ENCODE measurements at places on chromosomes 2 and 18. TPM values are rescaled to one million over a fixed set of nuclear protein-coding genes. Genes with fewer than 3 reads are reported as not detected.

DNA sequence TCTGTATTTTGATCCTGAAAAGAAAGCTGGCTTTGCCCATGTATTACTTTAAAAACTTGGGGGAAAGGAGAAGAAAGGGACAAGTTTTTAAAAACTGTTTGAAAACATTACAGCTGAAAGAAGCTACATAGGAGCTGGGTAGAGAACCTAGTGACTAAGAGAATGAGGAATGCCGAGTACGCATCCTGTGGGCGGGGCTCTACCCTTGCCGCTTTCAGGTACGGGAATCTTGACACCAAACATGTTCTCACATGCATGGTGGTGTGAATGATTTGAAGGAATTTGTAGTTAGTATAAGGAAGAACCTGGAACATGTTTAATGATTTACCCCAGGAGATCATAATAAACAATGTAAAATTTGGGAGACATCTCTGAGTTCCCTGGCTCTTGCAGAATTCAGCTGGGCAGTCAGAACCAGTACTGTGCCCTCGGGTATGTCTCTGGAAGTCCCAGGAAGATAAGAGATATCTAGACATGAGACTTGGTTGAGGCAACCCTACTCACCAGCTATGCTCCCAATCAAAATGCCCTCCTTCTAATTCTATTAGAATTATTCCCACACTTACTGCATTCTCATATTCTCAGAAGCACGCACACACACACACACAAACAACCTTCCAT, 16.5 kb upstream of the TGFA start:
- no peak for ATAC-seq

GRCh38 chr2:45891719-45892424, 240.4 kb downstream of the PRKCE start:
- ATAC-seq = no peak

Gene POMC
- total RNA-seq = not detected

DNA sequence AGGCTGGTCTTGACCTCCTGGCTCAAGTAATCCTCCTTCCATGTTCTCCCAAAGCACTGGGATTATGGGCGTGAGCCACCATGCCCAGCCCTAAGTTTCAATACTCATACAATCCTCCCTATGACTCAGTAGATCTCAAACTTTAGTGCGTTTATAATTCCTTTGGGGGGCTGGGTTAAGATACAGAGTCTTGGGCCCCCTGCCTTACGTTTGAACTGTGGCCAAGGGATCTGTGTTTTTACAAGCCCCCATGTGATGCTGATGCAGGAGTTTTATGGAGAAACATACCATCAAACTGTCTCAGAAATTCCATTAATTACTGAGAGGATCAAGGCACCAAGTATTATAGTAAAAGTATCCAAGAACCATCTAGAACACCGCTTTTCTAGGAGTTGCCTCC, 38.2 kb upstream of the FAM136A start:
- ATAC-seq = no peak

DNA sequence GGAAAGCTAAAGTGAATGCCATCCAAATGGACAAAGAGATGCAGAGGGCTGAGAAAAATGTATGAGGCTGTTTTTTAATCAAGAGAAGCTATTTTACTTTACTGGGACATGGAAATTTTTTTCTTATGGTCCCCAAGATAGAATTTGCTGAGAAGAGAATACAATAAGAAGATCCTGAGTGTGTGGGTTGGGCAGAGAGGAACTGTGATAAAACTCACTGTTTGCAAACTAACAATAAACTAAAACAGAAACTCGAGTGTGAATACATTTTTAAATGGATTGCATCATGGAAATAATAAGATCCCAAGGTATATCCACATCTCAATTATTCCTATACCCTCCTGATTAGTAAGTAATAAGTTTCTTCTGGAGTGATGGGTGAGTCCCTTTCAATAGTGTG, 4.4 kb downstream of the NEB start:
- no peak for ATAC-seq

GRCh38 chr2:179335732-179336131, 71.1 kb upstream of the SESTD1 start:
- no peak for ATAC-seq

Gene KIF5C
- total RNA-seq = 0.96 TPM

Gene SAG
- not detected for total RNA-seq

- no peak for ATAC-seq
These were observed 116.0 kb downstream of the MAP3K20 start for GRCh38 chr2:173191601-173192000.

DNA sequence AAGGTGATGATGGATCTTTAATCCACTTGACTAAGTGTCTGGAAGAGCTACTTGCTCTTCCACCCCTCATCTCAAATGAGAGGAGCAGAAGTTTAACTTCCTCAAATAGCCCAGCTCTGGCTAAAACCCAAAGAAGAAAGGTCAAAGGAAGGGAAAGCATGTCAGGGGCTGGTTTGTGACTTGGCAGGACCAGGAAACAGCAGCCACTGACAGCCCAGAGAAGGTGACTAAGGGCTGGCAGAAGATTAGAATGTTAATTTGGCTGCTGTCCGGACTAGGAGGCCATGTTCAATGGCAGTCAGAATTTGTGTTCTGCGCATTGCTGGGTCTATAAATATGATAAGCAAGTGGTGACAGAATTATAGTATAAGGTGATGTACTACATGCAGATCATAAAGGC, 386.2 kb downstream of the SETBP1 start:
- no peak for ATAC-seq

GRCh38 chr2:192391041-192391440, 196.3 kb upstream of the TMEFF2 start:
- no peak for ATAC-seq

- no peak for ATAC-seq
These were observed 147.3 kb upstream of the NRP2 start for GRCh38 chr2:205535001-205535400.

Gene HOXD12
- total RNA-seq = not detected

GRCh38 chr2:12970861-12971260, 254.1 kb downstream of the TRIB2 start:
- ATAC-seq = no peak

DNA sequence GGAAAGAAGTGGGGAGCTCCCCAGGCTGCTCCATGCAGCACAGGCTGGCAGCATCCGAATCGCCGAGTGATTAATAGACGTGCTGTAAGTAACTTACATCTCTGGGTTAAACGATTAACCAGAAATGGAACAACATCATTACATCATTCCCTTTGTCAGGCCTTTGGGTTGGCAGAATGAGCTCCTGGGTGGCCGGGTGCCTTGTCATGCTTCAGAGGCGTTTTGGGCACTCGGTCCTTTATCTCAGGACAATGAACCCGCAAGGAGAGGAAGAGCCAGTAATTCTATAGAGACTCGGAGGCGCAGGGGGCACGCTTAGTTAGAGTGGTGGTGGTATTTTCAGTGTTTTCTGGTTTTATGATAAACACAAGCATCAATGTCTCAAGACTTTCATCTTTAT, 146.9 kb upstream of the TPO start:
- peak; percentile 70 for ATAC-seq

GRCh38 chr18:47254341-47254939, 3.0 kb upstream of the SKOR2 start:
- peak; percentile 82 for ATAC-seq

DNA sequence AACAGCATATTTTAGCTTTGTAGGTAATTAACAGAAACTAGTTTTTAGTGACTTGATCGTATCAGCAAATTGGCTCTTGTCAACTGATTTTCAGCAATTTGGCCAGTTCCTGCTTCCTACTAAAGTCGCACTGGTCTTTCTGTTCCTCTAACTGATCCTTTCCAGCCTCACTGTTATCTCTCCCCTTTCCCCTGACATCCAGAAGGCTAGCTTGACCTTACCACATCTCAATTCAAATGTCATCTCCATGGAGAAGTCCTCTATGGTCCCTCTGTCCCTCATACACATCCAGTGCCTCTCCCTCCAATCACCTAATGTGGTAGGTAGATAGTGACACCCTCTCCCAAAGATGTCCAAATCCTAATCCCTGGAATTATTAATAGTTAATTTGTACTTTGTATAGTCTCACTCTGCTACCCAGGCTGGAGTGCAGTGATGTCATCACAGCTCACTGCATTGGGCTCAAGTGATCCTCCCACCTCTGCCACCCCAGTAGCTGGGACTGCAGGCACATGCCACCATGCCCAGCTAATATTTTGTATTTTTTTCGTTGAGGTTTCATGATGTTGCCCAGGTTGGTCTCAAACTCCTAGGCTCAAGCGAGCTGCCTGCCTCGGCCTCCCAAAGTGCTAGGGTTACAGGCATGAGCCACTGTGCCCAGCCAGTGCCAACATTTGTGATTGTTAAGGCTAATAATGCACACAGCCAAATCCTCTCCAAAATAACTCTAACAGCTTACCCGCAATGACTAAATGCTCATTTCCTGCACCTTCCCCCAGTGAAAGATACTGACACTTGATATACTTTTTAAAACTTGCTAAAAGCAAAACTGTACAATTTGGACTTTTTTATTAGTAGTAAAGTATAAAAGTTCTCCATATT, 16.9 kb downstream of the PSTPIP2 start:
- no peak for ATAC-seq

DNA sequence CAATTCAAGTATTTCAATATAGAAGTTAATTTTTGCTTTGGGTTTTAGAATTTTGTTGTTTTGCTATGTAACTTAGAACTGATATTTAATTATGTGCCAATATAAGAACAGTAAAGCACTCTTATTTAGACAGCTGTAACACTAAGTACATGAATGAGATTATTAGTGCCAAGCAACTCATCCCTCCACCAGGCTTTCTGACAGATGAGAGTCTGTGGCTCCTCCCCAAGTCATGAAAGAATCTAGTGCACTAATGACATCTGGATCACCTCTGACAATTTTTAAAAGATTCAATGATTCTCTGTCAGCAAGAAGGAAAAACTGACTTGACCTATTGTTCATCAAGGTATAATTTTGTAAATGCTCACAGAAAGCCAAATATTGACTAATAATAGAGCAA, 67.8 kb downstream of the TMEFF2 start:
- ATAC-seq = no peak

GRCh38 chr2:227576812-227577211, 21.9 kb upstream of the SCYGR2 start:
- no peak for ATAC-seq

DNA sequence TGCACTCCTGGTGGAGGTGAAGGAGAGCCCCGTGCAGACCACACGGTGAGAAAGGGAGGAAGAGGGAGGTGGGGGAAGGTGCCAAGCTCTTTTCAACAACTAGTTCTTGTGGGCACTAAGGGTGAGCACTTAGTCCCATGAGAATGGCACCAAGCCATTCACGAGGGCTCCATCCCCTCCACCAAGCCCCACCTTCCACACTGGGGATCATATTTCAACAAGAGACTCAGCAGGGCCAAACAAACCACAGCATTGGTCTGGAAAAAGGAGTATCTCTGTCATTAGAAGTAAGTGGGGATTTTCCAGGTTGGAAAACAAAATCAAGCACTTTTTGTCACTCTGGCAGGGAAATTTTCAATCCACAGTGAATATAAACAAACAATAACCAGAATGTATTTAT, 38.4 kb downstream of the ZAP70 start:
- ATAC-seq = no peak

DNA sequence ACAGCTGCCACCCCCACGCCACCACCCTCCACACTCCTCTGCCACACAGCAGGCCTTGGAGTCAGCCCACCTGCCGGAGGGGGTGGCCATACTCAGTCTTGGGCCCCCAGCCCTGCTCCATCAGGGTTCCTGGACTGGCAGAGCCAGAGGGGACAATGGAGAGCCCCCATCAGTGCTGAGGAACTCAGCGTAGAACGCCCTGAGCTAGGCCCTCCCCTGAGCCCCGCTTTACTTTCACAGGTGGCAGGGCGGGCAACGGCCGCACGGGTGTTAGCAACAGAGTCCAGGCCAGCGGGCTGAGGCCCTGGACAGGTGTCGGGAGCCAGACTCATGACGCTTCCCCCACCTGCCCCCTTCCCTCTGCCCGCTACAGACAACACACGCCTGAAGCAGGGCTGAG, 47.1 kb downstream of the FOSL2 start:
- no peak for ATAC-seq

Gene ANKRD30B
- 0.35 TPM for total RNA-seq

GRCh38 chr2:212709280-212709679, 170.7 kb upstream of the ERBB4 start:
- ATAC-seq = no peak

- no peak for ATAC-seq
These were observed 140.7 kb downstream of the RNF144A start for GRCh38 chr2:7057865-7058400.

- ATAC-seq = no peak
These were observed 1068.2 kb upstream of the ACVR2A start for GRCh38 chr2:146776596-146776995.

DNA sequence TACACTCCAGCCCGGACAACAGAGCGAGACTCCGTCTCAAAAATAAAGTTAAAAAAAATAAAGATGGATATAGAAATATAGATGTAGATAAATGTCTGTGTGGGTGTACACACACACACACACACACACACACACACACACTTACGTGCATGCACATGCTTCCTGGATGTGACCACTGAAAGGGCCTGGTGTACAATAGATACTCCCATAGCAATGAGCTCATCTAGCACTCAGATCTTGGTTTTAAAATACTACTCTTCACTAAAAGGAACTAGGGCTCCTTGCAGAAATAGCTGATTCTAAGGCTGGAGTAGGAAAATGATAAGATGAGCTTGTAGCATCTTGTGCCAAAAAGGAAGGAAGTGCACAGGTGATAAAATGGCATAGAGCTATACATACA, 39.1 kb downstream of the ROCK2 start:
- ATAC-seq = no peak

Gene ALPI
- total RNA-seq = 0.18 TPM

Gene EPB41L5
- 20.2 TPM for total RNA-seq

DNA sequence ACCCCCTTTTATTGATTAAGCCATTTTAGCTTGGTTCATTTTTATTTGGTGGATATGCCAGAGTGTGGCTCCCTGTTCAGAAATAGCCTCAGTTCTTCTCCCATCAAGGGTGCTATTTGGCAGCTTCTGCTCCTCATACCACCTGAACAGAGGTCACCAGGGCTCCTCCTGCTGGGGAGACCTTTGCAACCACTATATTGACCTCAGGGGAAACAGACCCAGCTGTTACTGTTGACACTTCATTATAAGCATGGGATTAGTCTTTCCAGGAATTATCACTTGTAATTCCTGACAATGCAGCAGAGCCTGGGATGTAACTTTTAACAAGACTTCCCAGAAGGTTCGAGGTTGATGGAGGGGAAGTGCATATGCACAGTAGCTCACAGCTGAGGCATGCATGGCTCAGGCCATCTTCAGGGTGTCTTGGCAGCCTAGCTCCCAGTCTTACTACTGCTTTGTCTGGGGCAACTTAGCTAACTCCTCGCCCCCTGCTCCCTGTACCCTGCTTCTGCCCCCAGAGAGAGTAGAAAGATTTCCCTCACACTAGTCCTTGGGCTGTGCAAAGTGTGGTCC, 239.4 kb upstream of the SPRED2 start:
- ATAC-seq = no peak

Gene CHRND
- total RNA-seq = 0.50 TPM

Gene ITPRIPL1
- 0.52 TPM for total RNA-seq

Gene OTOF
- total RNA-seq = 0.37 TPM
